ENCODE measurements at places on chromosomes 16 and 17. TPM values are rescaled to one million over a fixed set of nuclear protein-coding genes. Genes with fewer than 3 reads are reported as not detected.

The FBXW10 gene
- polyA plus RNA-seq, result 1.1 TPM

The HOXB9 gene
- polyA plus RNA-seq, result 0.61 TPM

The CACNG3 gene
- not detected for polyA plus RNA-seq

DNA sequence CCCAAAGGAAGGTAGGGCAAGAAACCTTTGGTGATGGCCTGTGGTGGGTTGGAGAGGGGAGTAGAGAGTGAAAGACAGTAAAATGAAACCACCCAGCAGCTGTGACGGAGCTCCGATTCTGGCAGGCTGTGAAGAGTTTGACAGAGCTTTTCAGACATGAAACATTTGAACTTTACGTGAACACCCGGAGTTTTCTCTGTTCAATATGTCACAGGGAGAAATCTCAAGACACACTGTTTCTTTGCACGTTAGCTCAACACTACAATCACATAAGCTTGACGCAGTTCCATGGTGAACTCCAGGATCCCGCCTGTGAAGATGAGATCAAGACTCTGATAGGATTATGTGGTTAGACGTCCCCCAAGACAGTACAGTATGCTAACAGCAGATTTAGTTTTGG is 79.6 kb upstream of the CDH11 start:
- no peak for DNase-seq

- DNase-seq, result no peak
These were observed 73.2 kb downstream of the CMIP start for GRCh38 chr16:81517629-81518438.

- no peak for DNase-seq
These were observed 125.8 kb downstream of the C16orf78 start for GRCh38 chr16:49499414-49499785.

DNA sequence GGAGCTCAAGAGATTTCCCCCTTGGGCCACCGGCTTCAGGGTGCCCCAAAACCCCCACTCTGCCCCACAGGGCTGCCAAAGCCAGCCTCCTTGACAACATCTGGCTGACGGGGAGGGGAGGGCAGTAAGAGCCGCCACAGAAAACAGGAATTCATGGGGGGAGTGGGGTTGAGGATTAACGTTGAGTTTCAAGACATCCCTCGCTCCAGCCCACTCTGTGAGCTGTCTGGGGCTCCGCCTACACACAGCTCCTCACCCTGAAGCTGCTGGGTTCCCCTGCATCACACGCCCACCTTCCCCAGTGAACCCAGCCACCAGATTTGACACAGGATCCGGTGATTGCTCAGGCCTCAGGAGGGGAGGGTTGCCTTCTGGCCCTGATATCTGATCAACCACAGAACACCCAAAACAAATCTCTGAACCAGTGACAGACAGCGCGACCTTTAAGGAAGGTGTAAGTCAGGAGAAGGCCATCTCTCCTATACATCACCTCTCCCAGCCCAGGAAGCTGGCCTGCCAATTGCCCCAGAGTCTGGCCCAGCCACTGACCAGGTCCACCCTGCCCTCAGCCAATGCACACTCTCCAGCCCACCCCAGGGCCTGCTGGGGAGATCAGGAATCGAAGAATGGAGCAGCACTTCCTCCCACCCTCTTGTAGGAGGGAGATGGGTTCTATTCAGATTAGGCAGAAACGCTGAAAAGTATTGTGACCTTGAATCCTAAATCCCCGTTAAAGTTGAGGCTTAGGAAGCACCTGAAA is 132.1 kb downstream of the CLEC16A start:
- DNase-seq, result no peak
